ENCODE measurements at places on chromosomes 3 and 15.

GRCh38 chr15:74754593-74755215 is 6.1 kb downstream of the CYP1A2 start:
- DNase-seq: no peak

- DNase-seq: no peak
These were observed 303.2 kb upstream of the TLE3 start for GRCh38 chr15:70400766-70401541.

DNA sequence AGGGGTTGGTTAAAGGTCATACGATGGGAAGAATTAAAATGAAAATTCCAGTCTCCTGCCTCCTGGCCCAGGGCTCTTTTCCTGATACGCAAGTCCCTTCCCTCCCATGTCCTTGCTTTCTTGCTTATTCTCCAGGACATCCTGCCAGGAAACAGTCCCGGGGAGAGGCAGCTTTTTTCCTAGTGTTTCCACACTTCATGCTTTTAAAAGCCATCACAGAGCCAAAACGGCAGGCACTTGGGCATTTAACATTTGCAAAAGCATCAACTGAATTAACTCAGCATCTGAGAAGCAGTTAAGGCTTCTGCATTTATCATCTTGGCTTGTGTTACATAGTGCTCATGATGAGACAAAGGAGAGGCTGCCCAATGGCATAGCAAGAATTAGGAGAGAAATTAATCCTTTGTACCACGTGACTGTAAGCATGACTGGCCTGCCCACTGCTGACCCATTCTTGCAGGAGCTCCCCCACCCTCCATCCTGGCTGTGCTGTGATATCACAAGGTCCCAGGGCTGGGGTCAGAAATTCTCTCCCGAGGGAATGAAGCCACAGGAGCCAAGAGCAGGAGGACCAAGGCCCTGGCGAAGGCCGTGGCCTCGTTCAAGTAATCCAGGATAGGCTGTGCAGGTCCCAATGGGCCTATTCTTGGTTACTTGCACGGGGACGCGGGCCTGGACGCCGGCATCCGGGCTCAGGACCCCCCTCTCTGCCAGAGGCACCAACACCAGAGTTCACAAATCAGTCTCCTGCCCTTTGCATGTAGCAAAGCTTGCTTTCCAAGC is 21.6 kb upstream of the VILL start:
- no peak for DNase-seq

GRCh38 chr3:36302626-36303025 is 77.7 kb upstream of the STAC start:
- DNase-seq: no peak

- no peak for DNase-seq
These were observed 12.1 kb downstream of the CHRNA7 start for GRCh38 chr15:32042269-32042972.

DNA sequence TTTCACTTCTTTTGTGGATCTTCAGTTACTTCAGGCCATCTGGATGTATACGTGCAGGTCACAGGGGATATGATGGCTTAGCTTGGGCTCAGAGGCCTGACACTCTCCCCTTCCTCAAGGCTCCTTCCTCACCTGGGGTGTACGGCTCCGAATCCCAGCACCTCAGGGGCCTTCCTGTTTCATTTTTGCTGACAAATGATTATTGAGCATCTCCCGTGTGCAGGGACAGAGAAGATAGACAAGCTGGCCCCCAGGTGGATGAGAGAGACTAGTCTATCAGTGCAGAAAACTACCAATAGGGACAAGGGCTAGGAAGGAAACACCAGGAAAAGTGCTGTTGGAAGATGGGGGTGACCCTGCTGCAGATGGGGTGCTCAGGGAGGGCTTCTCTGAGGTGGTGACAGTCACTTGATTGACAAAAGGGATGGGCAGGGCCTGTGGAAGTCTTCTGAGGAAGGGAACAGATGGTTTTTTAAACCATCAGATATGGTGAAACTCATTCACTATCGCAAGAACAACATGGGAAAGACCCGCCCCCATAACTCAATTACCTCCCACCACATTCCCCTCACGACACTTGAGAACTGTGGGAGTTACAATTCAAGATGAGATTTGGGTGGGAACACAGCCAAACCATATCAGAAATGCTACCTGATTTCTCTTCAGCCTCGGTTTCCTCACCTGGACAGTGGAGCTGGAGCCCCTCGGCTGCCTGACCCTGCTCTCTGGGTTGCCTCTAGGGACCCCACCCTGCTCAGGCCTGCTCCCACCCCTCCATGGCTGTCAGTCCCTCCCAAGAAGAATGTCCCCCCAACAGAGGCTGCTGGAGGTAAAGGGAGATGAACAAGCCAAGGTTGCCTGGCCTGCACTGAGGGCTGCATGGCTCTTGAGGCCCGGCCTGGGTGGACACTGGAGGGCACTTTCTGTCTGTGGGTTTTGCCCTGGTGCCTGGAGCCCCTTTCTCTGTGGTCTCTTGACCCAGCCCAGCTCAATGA is 37.2 kb upstream of the ACAD9 start:
- DNase-seq: no peak

GRCh38 chr3:182789371-182789770 is 3.9 kb upstream of the ATP11B start:
- no peak for DNase-seq

GRCh38 chr3:97306226-97306625 is 458.3 kb upstream of the ARL6 start:
- DNase-seq: no peak

DNA sequence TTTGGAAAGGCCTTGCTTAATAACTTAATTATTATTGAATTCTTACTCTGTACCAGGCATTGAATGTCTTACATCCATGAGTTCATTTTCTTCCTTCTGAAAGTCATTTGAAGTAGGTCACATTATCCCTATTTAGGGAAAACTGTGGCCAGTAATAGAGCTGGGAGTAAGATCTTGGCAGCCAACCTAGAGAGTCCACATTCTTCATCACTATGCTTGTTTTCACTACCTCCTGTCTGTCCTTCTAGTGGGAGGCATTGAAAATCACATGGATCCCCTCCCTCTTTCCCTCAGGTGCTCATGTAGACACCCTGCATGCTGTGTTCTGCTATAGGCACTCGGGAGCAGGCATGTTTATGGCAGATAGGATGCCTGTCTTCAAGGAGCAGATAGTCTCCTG is 154.9 kb downstream of the EBLN2 start:
- no peak for DNase-seq

GRCh38 chr3:5198986-5199731 is 11.7 kb downstream of the EDEM1 start:
- no peak for DNase-seq

- DNase-seq: no peak
These were observed 13.6 kb downstream of the GLDN start for GRCh38 chr15:51355096-51355495.

GRCh38 chr3:156413293-156413892 is 141.5 kb downstream of the SSR3 start:
- no peak for DNase-seq
